ENCODE measurements at places on chromosomes 5 and 9.

- no peak for DNase-seq
Measured at GRCh38 chr5:164002628-164003027, 497.2 kb downstream of the MAT2B start.

DNA sequence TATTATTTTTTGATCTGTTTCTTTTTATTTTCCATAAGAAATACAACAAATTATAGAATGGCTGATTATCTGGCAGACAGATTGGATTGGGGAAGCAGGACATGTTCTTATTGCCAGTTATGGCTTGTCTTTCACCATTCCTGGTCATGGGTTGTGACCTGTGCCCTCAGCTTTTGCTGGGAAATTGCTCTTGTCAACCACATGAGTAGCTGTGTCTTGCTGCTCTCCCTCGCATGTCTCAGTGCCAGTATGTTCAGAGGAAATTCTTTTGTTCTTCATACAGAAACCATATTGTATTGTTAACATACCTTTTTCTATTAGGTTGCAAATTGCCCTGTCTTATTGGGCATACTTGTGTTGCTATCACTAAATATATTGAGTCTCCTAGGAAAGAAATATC, 344.1 kb downstream of the OSTF1 start:
- DNase-seq: no peak

DNA sequence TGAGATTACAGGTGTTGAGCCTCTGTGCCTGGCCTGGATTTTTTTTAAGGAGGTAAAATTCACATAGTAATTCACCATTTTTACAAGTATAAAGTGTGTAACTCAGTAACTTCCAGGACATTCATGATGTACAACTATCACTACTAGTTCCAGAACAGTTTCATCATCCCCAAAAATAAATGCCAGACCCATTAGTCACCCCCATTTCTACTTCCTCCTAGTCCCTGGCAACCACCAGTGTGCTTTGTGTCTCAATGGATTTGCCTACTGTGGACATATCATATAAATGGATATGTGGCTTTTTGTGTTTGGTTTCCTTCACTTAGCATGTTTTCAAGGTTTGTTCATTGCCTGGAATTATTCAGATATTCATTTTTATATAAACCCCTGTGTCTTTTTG, 72.5 kb upstream of the PANK3 start:
- DNase-seq: no peak

DNA sequence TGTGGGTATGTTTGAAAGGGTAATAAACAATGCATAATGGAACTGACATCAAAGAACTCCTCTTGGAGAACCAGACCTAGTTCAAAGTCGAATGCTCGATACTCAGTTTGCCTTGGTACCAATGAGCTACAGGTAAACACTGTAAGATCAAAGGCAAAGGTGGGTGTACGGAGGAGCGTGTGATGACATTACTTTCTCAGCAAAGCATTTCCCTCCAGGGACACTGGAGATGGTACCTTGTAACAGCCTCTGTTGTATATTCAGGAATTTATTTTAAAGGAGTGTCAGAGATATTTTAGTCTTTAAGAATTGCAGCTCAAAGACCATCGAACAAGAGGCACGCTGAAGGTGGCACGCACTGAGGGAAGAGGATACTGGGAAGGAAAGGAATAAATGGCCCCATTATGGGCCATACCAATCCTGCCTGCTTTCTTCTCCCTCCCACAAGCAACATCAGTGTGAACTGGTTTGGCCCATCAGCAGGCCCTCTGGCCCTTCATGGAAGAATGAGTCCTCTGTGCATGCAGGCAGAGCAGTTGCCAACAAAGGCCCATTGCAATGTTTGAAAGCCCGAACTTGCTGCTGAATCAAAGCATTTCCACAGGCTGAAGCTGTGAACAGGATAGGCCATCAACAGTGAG, 410.2 kb downstream of the ACTL7B start:
- DNase-seq: no peak

DNA sequence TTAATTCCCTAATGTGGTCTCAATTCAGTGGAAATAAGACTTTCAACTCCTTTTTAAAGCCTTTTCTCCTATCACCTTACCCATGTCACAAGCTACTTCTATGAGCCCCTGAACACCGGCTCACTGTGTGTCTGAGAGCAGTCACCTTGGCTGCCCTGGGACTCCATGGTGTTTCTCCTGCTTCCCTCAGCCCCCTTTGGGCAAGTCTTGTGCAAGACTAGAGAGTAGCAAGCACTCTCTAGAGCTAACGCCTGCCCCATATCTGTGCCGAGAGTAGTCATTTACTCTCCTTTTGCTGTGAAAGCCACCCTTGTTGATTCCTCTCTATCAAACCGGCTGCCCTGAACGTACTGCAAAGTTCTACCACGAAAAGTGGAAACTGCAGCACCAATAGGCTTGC, 77.9 kb upstream of the DAB2 start:
- no peak for DNase-seq

DNA sequence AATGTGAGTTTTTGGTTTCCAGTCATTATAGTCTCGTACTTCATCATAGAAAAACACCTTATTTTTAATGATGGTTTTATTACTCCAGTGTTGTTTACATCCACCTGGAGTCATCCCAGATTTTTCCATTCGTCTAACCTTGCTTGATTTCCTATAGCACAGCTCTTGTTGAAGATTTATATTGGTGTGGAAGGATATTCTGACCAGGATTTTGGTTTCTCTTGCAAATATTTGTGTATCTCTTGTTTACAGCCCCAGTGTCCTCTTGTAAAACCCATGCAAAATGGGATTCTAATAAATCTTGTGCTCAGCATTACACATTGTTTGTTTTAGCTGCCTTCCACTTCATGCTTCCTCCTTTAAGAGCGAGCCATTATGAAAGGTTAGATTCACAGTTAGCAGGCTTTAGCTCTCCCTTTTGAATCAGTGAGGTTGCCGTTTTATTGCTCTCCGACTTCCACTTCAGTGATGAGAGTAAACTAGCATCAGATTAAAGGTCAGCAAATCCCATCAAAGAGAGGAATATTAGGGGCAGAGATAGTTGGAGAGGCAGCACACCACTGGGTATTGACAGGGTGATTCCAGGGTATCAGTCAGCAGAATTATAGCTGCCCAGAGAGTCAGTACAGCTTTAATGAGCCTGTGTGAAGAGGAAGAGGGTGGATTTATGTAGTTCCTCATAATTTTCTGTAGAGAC, 157.1 kb downstream of the PBX3 start:
- no peak for DNase-seq

DNA sequence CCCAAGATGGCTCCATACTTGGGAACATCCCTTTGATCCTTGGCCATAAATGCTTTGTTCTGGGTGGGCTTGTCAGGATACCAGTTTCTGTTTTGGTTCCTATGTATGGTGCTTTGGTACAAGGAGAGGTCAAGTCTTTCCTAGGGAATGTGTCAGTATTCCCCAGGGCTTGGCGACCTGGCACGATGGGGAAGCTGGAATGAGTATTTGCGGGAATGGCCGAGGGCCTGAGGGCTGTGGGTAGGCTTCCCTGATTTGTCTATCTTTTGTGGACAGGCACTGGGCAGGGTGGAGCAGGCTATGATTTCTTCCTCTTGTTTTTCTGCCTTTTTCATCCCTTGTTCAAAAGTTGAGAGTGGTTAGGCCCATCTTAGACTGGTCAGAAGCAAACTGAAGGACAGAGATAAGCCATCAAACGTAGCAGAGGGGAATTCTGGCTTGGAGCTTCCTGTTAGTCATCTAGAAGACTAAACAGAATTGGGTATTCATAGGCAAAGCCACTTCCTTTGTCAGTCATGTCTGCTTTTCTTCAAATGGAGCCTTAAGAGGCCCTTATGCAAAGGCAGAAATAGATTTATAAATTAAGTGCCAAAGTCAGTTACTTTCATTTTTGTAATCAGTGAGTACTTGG, 13.7 kb downstream of the DOCK2 start:
- DNase-seq: no peak
